ENCODE measurements at places on chromosomes 1 and 21.

- no peak for DNase-seq
Observed at GRCh38 chr1:227849251-227849650, 33.8 kb downstream of the PRSS38 start.

DNA sequence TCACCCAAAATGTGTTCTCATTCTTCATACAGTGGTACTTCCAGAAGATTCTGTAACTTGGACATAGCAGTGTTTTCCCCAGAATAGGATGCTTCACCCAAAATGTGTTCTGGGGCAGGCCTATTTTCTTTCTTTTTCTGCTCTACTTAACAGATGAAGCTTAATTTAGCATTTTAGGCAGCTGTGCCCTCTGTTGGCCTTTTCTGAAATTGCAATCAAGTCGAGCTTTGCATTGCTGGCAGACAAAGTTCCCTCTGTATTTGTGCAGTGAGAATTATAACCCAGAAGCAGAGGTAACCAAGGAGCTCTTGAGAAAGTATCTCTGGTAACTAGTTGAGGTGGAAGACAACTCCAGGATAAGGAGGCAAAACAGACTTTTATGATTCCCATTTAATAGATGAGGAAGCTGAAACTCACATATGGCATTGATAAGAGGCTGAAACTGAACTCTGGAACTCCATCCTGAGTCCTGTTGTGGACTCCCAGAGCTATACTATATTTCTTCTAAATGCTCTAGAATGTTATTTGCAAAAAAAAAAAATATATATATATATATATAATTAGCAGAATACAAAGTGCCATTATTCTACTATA lies 50.3 kb upstream of the L1TD1 start:
- DNase-seq = peak; percentile 43

GRCh38 chr1:227947386-227947675 lies 401 bp downstream of the WNT9A start:
- DNase-seq = no peak

GRCh38 chr1:65812065-65812464 lies 19.4 kb downstream of the PDE4B start:
- peak; percentile 88 for DNase-seq

GRCh38 chr1:162765788-162766187 lies 24.7 kb upstream of the HSD17B7 start:
- no peak for DNase-seq

DNA sequence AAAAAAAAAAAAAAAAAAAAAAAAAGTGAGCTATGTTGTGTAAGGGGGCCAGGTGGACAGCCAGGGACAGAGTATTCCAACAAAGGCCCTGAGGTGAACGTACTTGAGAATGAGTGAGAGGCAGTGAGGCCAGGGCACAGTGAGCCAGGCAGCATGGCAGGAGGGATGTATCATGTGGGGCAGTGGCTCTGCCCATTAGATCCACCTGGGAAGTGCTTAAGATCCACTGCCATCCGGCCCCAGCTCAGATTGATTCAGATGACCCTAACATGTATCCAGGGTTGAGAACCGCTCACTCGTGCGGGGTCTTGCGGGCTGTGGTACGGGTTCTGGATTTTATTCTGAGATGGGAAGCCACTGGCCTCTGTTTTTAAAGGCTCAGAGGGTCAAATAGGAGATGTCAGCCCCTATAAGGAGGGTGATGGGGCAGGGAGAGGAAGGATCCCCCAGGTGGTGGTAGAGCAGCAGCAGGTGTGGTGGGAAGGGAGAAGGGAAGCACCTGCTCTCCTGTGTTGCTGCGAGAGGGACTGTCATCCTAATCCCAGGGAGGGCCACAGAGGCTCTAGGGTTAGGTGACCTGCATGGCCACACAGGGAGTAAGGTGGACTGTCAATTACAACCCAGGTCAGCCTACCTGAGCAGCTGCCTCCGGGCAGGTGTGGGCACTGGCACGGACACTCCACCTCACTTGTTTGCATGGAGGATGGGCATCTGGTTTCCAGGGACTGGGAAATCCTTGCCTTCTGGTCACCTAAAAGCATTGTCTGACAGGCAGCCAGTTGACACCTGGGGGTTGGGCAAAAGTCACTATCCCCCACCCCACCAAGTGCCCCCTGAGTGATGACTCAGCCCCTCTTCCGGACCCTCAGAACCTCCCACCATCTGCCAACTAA lies 31.6 kb downstream of the CDK18 start:
- DNase-seq = no peak

GRCh38 chr1:114215436-114215835 lies 61.8 kb upstream of the SYT6 start:
- DNase-seq = no peak

DNA sequence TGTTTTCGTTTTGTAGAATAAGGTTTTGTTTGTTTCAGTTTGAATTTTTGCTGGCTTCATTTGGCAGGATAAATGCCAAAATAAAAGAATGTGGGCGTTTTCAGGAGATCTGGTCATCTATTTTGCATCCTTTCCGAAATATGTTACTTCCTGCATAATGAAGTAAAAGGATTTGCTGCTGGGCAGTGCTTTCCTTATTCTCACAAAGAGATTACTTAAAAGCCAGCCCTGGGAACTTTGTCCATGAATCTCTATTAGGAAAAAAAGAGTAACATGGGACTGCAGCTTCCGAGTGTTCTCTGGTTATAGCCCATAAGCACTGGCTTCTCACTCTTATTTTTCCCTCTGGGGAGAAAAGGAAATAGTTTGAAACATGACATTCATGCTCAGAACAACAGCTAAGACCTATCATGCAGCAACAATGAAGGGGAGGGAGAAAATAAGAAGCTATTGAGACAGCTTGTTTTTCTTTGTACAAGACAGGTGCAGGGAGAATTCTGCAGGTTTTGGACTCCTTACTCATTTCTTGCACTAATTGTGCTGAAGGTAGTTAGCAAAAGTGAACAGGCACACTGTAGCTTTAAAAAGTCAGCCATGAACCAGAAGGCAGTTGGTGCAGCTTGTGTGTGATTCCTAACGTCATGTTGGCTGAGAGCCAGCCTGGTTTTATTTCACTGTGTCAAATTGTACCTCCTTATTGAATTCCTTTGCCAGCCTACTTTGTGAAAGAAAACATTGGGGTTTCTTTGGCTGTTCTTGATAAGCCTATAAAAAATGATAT lies at the start of gene SAMD13:
Gene SAMD13 (plus strand): TSS at position 705 of the 781 bp plus-strand sequence. CDS start 1,527 bp downstream, outside the sequence.
- DNase-seq = peak; percentile 65

DNA sequence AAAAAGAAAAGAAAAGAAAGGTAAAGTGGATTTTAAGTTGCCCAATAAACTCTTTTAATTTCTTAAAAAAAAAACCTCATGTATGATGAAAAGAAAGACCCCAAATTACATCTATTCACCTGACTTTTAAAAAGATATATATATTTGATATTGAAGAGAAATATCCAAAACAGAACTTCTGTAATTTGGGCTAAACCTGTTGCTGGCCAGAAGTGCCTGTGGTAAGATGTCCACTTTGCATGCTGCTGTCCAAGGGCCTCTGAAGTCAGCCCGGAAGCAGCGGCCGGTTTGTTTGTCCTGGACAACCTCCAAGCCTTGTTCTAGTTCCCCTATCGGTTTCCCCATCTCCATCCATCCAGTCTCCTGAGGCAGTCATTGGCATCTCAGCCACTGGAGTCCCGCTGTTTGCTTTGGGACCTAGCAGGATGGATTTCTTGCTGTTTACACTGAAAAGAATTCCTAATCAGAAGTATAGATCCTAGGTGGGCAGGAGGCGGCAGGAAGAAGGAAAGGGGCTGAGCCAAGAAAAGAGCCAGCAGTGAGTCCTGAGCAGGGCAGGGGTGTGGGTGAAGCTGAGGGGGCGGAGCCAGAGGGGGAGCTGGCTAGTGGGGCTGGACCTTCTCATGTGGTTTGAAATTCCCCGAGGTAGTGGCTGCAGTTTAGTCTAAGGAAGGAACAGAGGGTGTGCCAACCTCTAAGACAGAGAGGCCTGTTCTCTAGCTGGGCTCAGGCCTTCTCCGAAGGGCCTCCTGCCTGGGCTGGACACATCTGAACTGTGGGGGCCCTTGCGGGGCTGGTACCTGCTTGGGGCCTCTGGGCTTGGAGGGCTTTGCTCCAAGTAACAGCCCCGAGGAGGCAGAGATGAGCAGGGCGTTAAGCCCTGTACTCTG lies 3.3 kb downstream of the NCMAP start:
- DNase-seq = no peak

GRCh38 chr1:116962987-116963639 lies 38.4 kb upstream of the CD101 start:
- no peak for DNase-seq

DNA sequence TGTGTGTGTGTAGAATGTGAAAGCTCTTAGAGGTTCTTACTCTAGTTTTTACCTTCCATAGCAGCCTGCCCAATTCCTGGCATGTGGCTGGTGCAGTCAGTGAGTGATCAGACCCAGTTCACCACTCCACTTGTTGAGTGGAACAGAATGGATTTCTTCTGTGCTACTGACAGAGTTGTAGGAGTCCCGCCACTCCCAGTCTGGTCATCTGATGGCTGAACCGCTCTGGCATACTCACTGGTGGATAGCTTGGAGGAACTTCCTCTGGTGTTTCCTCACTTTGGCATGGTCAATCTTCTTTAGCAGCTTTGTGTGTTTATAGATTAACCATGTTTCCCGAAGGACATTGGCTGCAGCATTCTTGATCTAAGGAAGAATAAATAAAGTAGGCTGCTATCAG lies 106.7 kb upstream of the ADAR start:
- DNase-seq = no peak

- no peak for DNase-seq
Observed at GRCh38 chr1:113830039-113830438, 17.8 kb upstream of the RSBN1 start.

GRCh38 chr1:219798283-219799030 lies 129.9 kb downstream of the SLC30A10 start:
- DNase-seq = peak; percentile 16

GRCh38 chr1:93016171-93016570 lies 54.9 kb upstream of the DIPK1A start:
- no peak for DNase-seq

DNA sequence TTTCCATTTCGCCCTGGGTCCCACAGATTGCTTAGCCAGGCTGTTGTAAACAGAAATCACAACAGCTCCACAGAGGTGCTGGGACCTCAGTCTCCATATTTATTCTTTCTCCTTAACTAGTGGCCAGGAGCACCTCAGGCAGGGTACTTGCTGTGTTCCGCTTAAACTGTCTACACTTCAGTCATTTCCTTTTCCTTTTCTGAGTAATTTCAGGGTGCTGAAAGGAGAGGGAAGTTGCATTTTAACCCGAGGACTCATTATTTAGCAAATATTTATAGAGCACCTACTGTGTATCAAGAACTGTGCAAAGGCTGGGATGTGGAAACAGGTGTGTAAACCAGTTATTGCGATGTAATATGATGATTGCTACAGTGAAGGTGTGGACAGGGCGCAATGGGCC lies 41.9 kb downstream of the ACP6 start:
- DNase-seq = no peak

GRCh38 chr1:39919545-39919944 lies 17.8 kb upstream of the MYCL start:
- DNase-seq = peak; percentile 21

DNA sequence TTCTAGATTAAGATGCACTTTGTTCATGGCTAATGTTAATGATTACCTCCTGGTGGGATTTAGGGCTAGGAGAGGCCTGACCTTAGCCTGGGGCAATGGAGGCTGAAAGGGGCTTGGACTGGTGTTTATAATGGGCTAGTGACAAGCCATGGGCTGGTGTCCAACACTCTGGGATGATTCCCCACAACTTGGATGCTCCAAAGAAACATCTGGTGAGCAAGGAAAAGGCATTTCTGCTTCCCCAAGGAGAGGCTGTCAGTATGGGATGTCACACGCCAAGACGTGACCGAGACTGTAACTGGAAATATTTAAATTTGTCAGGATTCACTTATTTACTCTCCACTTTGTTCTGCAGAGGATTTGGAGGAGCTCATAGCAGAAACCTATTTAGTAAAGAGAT lies 45.2 kb downstream of the PTPRU start:
- DNase-seq = no peak

- DNase-seq = no peak
Observed at GRCh38 chr1:81234237-81234636, 566.5 kb upstream of the ADGRL2 start.

DNA sequence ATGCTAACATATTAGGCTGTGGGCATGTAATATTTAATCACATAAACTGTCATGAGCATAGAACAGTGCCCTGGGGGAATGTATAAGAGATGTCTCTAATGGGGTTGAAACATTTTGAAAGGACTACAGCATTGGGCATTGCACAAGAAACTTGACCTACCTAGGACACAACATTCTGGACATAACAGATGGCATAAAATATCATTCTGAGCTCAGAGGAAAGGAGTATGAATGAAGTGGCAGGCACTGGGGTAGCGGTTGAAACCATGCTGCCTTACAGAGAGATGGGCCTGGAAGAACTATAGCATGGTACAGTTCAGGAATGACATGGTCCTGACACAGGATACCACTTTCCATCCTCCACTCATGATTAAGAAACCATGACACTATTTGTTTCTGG lies 69.0 kb downstream of the LPAR3 start:
- DNase-seq = no peak

- DNase-seq = no peak
Observed at GRCh38 chr1:41022424-41022823, 899 bp upstream of the SLFNL1 start.
